HFFc6 (cell line): ENCODE measurements at places on chromosomes 7 and 10.
A peak's percentile ranks its signal among the peaks of the same experiment; 100 is the strongest.

DNA sequence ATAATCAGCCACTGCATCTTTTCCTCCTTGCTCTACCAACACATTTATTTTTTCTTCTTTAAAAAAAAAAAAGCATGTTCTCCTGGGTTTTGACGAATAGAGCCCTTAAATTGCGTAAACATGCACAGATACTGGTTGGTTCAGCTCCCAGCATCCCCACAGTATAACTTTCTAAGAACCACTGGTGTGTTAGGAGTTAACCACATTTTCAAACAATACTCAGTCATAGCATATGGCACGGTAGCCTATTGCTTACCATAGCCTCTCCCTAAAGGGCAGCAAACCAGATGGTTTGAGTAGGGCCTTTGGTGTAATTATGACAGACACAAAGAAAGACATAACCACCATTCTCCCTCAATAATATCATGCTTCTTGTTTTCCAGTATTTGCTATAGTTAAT is 145.0 kb downstream of the LRRC4 start:
- H3K27me3 ChIP-seq, result peaks cover 1% of the 10 kb centered on the region
- peak overlapping the region; percentile 41; the same call in 1 of the 2 replicates for H3K4me3 ChIP-seq
- peak overlapping the region; percentile 85 for H3K27ac ChIP-seq
- DNase-seq, result no peak

- H3K4me3 ChIP-seq, result no peak overlapping the region
- peaks cover 57% of the 10 kb centered on the region for H3K27me3 ChIP-seq
- H3K4me1 ChIP-seq, result peaks cover 7% of the 10 kb centered on the region
- H3K27ac ChIP-seq, result no peak overlapping the region
- H3K36me3 ChIP-seq, result peaks cover 10% of the 10 kb centered on the region
Measured at GRCh38 chr7:139813151-139813550, 15.9 kb upstream of the TBXAS1 start.

GRCh38 chr10:11489591-11489990 is 121.9 kb downstream of the USP6NL start:
- no peak for DNase-seq
- no peaks in the 10 kb centered on the region for H3K4me1 ChIP-seq
- H3K27me3 ChIP-seq, result no peaks in the 10 kb centered on the region; the same call in 1 of the 2 replicates
- no peak overlapping the region for H3K4me3 ChIP-seq

- H3K4me3 ChIP-seq, result no peak overlapping the region
- H3K36me3 ChIP-seq, result peaks cover 18% of the 10 kb centered on the region
- no peak for DNase-seq
Measured at GRCh38 chr10:1567742-1568495, 169.4 kb downstream of the ADARB2 start.

GRCh38 chr10:34295142-34295548 is 520.0 kb downstream of the PARD3 start:
- no peaks in the 10 kb centered on the region for H3K36me3 ChIP-seq
- peaks cover 42% of the 10 kb centered on the region for H3K4me1 ChIP-seq
- no peaks in the 10 kb centered on the region; the same call in 1 of the 2 replicates for H3K27me3 ChIP-seq
- H3K4me3 ChIP-seq, result no peak overlapping the region
- no peak overlapping the region for H3K27ac ChIP-seq
- DNase-seq, result no peak

DNA sequence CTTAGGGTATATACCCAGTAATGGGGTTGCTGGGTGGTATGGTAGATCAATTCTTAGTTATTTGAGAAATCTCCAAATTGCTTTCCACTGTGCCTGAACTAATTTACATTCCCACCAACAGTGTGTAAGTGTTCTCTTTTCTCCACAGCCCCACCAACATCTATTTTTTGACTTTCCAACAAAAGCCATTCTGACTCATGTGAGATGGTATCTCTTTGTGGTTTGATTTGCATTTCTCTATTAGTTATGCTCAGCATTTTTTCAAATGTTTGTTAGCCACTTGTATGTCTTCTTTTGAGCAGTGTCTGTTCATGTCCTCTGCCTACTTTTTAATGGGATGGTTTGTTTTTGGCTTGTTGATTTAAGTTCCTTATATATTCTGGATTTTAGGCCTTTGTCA is 66.4 kb downstream of the MGAM2 start:
- H3K27ac ChIP-seq, result no peak overlapping the region
- peak; percentile 1 for DNase-seq
- H3K4me1 ChIP-seq, result no peaks in the 10 kb centered on the region
- H3K36me3 ChIP-seq, result peaks cover 5% of the 10 kb centered on the region
- H3K27me3 ChIP-seq, result no peaks in the 10 kb centered on the region

- H3K36me3 ChIP-seq, result no peaks in the 10 kb centered on the region
- H3K4me1 ChIP-seq, result no peaks in the 10 kb centered on the region; the same call in 1 of the 2 replicates
- 0 out of 2 replicates have a peak, but pooled peaks cover 2% of the 10 kb centered on the region for H3K27me3 ChIP-seq
- DNase-seq, result no peak
- peak overlapping the region; percentile 3; the same call in 1 of the 2 replicates for H3K4me3 ChIP-seq
Measured at GRCh38 chr10:52027055-52027705, 286.9 kb upstream of the DKK1 start.

DNA sequence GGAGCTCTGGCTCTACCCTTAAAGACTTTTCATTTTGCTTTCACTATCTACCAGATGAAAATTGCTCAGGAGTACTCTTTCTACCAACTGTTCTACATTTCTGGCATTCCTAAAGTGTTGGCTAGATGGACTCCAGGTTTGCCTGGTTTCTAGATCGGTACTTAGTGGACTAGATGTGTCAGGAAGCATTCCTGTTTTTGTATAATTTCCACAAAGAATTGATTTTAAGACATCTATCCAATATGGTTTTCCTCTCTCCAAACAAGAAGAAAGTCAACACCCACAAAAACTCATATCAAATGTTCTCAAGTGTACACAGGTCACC is 157.7 kb downstream of the CHRM2 start:
- H3K27me3 ChIP-seq, result no peaks in the 10 kb centered on the region
- H3K4me1 ChIP-seq, result peaks cover 20% of the 10 kb centered on the region
- peak overlapping the region; percentile 62 for H3K27ac ChIP-seq
- peaks cover 6% of the 10 kb centered on the region; the same call in 1 of the 2 replicates for H3K36me3 ChIP-seq
- peak overlapping the region; percentile 49; the same call in 1 of the 2 replicates for H3K4me3 ChIP-seq
